ENCODE measurements at places on chromosomes 7 and 10.

DNA sequence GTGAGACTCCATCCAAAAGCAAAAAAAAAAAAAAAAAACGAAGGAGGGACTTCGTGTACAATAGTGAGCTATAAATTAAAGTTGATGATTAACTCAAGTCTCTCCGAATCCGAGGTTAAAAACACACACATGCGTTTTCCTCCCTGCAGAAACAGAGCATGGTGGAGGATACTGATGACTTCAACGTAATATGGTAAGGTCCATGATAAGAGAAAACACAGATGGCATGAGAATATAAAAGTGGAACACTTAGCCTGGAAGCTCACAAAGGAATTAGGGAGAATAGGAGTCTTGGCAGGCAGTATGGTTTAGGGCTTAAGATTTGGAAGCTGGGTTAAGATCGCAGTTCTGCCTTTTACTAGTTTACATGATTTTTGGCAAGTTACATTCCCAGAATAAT is 20.1 kb upstream of the GSTK1 start:
- no peak for DNase-seq

- no peak for DNase-seq
These were observed 498.1 kb downstream of the KCNMA1 start for GRCh38 chr10:77139252-77140160.

DNA sequence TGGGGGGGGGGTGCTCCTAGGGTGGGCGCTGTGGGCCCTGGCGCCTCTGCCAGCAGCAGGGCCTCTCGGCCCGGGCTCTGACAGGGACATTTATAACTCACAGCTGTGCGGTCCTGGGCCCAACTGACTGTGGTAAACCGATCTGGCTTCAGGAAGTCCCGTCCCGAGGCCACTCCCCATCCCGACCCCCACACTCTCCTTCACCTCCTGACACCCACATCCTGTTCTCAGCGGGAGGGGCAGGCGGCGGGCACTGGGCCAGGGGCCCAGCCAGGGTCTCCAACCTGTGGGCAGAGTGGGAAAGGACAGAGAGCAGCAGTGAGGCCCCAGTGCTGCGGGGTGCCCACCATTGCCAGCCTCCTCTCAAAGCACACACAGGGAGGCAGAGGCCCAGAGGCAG is 69.1 kb downstream of the ZMIZ1 start:
- DNase-seq: peak; percentile 36

DNA sequence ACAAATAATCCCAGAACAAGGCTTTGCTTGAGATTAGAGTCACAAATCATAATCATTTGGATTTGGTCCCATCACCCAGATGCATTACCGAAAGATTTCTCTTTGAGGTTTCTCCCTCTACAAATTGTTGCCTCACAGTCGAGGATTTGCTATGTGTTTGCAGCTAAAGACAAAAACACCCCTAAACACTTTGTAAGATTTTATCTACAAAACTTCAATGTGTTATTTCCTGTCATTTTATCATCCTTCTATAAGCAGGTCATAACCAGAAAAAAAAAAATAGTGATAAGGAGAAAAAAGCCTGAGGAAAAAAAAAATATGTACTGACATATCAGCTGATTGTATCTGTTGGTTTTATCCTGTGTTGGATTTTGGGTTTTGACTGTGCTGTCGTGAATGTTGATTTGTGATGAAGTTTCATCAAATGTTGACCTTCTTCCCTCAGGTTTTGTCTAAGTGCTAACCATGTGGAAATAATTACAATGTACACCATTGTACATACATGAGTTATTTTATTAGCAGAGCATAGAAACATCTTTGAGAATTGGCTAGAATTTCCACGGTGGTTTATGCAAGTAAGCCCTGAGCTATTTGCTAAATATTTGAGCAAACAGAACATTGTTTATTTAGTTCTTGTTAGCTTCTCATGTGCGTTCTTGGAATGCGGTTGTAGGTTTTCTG is 274.4 kb downstream of the NEBL start:
- no peak for DNase-seq

- no peak for DNase-seq
These were observed 243.2 kb downstream of the TCERG1L start for GRCh38 chr10:131068311-131068710.

DNA sequence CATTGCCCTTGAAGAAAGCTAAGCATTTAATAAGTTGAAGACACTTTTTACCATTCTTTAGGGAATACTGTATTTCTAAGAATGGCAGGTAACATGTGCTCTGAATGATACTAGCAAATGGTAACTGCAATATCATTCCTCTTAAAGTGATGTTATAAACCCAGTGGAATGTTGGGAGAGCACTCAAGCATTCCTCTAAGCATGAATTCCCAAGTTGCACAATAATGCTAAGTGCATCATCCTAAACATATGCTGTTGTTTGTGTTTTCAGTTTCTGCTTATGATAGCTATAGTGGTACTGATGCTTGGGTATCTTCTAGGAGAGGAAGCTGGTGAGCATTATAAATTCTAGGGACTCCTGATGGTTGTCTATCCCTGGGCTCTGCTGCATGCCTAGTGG is 673.9 kb downstream of the PHTF2 start:
- no peak for DNase-seq

- DNase-seq: no peak
These were observed 57.9 kb downstream of the FOXL3 start for GRCh38 chr7:347644-348479.

- DNase-seq: no peak
These were observed 14.7 kb downstream of the FKBP6 start for GRCh38 chr7:73342645-73343044.

GRCh38 chr10:28984431-28984830 is 304.4 kb upstream of the LYZL1 start:
- peak; percentile 66 for DNase-seq

DNA sequence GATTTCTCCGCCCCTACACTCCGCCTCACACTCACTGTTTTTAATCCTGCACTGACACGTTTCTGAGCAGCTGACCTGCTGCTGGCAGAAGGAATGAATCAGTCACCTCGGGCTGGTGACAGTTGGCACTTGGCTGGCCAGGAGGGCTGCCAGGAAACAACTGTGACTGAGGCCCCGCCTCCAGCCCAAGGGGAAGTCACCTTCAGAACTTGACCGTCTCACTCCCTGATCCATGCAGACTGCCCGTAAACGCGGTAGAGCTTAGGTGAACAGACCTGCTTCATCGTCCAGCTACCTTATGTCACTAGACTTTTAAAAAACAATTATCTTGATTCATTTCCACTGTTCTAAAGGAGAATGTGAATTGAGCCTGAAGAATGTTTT is 107.5 kb downstream of the DOCK1 start:
- no peak for DNase-seq

- DNase-seq: no peak
These were observed 12.0 kb upstream of the NDST2 start for GRCh38 chr10:73823391-73823790.

- DNase-seq: no peak
These were observed 138.8 kb downstream of the SORCS1 start for GRCh38 chr10:107025676-107026075.

GRCh38 chr7:27520815-27521790 is 141.6 kb downstream of the HIBADH start:
- DNase-seq: no peak

GRCh38 chr7:80263821-80264220 is 129.2 kb downstream of the GNAI1 start:
- no peak for DNase-seq

DNA sequence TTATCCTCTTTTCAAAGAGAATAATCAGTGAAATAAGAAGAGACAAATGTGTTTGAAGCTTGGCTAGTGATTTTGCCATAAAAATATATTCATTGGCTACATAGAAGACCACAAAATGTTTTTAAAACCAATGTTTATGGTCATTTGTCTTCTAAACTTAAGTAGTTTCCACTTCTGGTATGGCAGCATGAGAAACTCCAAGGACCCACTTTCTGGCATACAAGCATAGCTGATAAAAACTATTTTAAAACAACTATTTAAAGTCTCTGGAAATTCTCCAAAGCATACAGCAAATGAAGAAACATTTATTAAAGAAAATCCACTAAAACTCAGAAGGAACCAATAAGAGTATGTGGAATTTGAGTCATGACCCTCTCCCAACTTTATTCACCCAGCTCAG is 89.2 kb upstream of the TOMM7 start:
- DNase-seq: no peak

Measured in inflammatory macrophage treated with lipopolysaccharide for 4 hours (primary cell).